ENCODE measurements at places on chromosomes 6 and 20.

DNA sequence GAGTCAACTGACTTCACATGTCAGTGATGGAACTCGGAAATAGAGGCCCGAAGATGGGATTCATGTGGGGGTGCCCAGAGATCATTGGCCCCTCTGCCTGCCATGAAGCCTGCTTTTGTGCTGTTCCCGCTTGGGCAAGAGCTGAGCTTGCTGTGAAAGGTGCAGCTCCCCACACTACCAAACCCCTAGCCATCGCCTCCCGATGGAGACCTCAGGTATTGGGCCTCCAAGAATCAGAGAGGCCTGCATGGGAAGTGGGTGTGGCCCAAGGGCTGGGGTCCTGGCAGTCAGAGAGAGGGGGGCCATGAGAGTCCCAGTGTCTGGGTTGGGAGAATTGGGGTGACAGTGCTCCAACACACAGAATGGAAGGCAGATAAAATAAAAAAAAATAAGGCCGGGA, 160.9 kb downstream of the SOD2 start:
- DNase-seq: no peak

- DNase-seq: no peak
Observed at GRCh38 chr6:153170511-153170910, 39.4 kb upstream of the RGS17 start.

GRCh38 chr6:79438030-79438429, 99.2 kb downstream of the LCA5 start:
- DNase-seq: no peak

GRCh38 chr6:142395768-142396231, 94.0 kb downstream of the ADGRG6 start:
- DNase-seq: no peak

DNA sequence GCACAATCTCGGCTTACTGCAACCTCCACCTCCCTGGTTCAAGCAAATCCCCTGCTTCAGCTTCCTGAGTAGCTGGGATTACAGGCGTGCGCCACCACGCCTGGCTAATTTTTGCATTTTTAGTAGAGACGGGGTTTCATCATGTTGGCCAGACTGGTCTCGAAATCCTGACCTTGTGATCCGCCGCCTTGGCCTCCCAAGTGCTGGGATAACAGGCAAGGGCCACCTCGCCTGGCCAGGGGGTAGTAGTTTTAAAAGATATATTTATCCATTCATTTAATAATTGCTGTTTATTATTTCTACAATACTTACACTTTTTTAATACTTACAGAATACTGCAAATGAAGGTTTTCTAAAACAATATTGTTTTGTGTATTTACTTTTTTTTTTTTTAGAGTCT, 15.5 kb upstream of the DDX27 start:
- DNase-seq: no peak

DNA sequence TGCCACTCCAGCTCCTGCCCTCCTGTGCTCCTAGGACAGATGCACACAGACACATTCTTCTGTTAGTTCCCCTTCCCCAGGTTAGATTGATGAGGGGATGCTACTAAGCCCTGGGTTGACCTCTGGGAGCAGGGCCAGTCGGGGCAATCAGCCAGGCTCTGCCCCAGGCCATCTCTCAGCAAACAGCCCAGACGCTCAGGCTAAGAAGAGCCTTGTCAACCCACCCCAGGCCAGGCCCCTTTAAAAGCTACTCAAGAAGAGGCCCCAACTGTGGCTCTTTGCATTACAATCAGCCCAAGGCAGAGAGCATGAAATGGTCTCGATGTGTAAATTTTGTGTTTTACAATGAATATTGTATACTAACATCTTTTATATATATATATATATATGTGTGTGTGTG, 107.4 kb downstream of the TFAP2A start:
- DNase-seq: no peak

- no peak for DNase-seq
Observed at GRCh38 chr6:123418071-123418470, 218.7 kb downstream of the TRDN start.

DNA sequence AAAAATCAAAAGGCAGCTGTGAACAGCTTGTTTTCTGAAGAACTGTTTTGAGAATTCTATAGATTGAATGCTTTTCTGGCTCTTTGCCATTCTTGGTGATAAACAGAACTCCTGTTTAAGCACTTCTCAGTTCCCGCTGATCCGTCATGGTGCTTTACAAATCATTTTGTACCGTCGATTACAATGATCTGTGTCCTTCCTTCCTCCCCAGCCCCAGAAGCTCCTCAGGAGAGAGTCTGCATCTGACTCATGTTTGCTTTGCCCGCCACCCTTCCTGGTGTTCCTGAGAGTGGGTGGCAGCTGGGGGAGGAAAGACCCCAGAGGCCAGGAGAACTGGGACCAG, 538.6 kb upstream of the MARCKS start:
- DNase-seq: no peak

GRCh38 chr6:39317256-39317655, 3.0 kb upstream of the KCNK17 start:
- DNase-seq: no peak

DNA sequence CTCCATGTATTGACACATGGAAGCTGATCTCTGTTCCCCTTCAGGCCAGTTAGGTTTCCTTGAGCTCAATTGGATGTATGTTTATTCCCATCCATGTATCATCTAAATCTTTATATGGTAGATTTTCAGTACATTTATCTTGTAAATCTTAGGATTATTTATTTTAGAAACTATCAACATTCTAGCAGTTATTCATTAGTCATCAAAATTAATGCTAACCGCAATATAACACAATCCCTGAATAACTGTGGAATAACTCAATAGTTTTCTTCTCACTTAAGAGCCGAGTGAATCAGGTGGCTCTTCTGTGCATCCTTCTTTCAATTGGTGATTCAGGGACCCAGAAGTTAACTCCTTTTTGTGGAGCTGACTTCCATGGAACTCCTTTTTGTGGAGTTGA, 15.5 kb upstream of the TBX18 start:
- DNase-seq: no peak

GRCh38 chr20:19644085-19644484, 114.0 kb upstream of the RIN2 start:
- DNase-seq: no peak
